ENCODE measurements at places on chromosomes 5 and 9. TPM values are rescaled to one million over a fixed set of nuclear protein-coding genes. Genes with fewer than 3 reads are reported as not detected.

PCDHGB1 gene
- polyA plus RNA-seq: 0.47 TPM

HAUS6 gene
- 5.6 TPM for polyA plus RNA-seq

PDLIM4 gene
- 114 TPM for polyA plus RNA-seq

HEMGN gene
- polyA plus RNA-seq: not detected

GRXCR2 gene
- polyA plus RNA-seq: not detected

KCNMB1 gene
- polyA plus RNA-seq: 82.8 TPM

DNA sequence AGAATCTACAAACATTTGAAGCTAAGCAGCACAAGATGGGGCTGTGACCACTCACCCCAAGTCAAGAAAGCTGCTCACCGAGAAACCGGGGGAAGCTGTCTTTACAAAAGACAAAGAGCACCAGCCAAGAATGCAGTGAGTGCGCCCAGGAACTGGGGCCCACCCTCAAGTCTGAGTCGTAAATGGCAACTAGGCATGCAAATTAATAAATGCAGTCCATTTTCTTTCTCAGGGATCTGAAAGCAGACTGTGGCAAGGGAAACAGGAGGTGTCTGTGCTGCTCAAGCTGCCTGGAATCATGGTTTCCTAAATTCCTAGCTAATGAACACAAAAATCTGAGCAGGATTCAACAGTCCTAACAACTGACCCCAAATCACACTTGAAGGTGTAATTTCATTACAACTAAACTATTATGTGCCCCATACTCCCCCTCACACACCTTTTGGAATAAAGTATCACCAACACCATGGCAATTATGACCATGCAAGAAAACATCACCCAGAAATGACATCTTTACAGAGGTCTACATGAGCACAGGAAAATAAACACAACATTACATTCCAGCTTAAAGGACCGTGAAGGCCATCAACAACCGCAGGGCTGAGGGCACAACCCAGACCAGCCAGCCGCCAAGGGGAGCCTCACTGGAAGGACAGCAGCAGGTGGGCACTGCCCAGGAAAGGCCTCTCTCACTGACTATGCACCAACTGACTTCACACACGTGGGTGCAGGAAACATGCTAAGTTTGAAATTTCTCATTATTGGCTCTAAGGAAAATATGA is 17.6 kb downstream of the NSUN2 start:
- DNase-seq: no peak

DNA sequence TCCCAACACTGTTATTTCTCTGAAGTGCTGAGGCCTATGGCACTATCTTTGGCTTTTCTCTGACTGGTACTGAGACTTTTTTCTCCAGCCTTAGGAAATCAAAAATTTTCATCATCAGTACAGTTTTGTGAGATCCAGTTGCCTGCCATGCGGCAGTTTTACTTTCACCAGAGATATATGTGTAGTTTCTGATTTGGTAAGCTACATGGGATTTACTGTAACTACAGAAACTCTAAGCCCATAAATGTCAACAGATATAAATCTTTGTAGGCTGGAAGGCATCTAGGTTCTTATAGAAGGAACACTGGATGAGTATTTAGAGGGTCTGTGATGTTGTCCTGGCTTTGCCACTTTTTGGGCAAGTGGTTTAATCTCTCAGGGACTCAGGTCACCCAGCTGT is 69.0 kb downstream of the DOCK2 start:
- DNase-seq: no peak

DNA sequence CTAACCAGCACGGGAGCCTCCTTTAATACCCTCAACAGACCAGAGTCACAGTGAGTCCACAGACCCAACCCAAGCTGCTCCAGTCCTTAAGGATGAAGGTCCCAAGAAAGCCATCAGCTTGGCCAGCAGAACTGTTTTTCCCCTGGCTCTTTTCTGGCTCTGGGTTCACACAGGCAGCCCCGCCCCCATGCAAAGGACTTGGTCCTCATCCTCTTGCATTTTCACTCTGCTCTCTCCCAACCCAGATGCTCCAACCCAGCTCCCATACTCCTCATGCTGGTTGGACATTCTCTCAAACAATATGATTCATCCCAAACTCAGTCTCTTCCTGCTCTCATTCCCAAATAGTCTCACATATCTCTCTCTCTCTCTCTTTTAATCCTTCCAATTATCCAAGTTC is 74.2 kb upstream of the SPOCK1 start:
- DNase-seq: no peak

DNA sequence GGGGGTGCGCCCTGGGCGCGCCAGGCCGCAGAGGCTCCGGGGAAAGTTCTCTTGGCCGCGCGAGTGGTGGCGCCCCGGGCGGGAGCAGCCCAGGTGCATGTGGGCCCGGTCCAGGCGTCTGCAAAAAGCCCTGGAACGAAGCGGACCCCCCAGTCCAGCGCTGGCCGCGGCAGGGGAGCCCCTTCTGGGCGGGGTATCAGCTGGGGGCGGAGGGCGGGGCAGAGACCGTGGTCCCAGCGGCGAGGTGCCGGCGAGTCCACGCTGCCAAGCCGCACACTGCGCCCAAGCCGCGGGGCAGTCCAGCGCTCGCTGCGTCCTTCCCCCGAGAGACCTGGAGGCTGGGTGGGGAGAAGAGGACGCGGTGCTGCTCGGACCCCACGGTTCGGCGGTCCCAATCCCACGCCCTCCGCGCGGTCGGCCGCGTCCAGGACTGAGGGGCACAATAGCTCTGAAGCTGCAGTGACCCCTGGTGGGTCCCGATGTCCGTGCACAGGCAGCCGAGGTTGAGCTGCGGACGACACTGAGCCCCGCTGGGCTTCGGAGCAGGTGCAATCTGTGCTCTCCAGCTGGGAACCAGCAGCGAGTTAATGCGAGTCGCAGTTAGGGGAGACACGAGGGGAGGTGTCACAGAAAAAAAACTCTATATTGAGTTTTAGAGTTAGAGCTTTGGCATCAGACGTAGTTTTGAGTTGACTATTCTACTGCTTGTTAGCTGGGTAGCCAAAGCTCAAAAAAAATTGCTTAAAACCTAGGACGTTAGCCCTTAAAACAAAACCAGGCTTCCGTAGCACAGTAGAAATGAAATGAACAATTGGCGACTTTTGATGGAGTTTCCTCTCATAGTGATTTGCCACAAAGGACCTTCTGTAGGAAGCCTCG is 1.1 kb upstream of the EPB41L4A start:
- peak; percentile 67 for DNase-seq

- peak; percentile 33 for DNase-seq
Measured at GRCh38 chr5:73201547-73202513, 28.8 kb downstream of the TMEM174 start.

DNA sequence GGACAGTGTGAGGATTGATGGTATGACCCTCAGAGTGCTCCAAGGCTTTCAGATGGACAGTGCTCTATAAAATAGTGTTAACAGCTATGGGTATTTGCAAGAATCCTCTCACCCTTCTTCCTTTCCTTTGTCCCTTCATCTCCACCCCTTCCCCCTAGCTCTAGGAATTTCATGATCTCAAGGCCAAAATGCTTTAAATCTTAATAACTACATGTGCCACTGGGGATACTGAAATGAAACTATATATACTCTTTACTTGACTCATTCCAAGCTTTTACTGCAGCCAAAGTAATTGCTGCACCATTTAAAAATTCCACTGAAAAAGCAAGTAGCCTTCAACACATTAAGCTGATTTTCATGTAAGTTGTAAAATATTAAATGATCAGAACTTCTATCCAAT is 361.6 kb upstream of the SLC30A5 start:
- DNase-seq: no peak

DNA sequence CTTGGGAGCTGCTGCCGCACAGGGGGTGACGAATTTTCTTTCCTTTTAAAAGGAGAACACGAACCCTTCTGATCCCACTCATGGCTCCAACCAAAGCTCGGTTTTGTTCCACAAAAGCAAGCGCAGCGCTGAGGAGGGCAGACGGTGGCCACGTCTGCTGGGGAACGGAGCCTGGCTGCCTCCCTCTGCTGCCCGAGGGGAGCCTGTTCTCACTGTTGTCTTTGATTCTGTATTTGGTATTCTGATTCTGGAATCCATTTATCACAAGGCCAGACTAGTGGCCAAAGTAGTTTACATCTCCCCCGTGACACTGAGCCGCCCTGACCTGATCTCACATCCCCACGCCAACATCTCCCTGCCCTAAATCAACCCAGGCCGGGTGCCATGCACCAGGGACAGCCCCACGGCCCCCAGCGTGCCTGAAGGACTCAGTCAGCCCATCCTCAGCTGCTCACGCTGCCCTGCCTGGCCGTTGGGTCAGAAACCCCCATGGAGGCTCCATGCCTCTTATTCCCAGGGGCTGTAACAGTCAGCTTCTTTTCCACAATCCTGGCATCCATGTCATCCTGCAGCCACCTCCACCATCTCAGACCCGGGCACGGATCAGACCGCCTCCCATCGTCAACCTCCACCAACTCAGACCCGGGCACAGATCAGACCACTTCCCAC is 6.7 kb upstream of the NSMF start:
- DNase-seq: no peak

- no peak for DNase-seq
Measured at GRCh38 chr9:137087409-137087925, 682 bp downstream of the MAN1B1 start.

GRCh38 chr5:88688984-88689667 is 193.9 kb downstream of the MEF2C start:
- no peak for DNase-seq

GRCh38 chr5:64786372-64786771 is 17.6 kb downstream of the CWC27 start:
- no peak for DNase-seq

GRCh38 chr5:180180846-180181245 is 28.2 kb downstream of the RASGEF1C start:
- no peak for DNase-seq

- no peak for DNase-seq
Measured at GRCh38 chr9:124522121-124523098, 15.2 kb upstream of the NR5A1 start.

GRCh38 chr5:14505310-14506139 is 76.1 kb upstream of the OTULINL start:
- DNase-seq: no peak

GRCh38 chr9:33851301-33851700 is 34.3 kb downstream of the UBE2R2 start:
- no peak for DNase-seq

DNA sequence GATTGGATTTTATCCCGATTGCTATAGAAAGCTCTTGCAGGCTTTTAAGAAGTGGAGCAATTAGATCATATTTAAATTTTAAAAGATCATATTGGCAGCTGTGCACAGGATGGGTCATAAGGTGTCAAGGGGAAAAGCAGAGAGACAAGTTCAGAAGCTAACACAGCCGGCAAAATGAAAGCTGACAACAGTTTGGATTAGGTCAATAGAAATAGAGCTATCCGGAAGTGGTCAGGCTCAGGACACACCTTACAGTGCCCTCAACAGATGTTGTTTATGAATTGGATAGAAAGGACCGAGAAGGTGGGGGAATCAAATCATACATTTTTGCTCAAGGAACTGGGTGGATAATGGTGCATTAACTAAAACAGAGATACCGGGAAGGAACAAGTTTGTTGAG is 46.3 kb upstream of the MARCHF11 start:
- no peak for DNase-seq

Data from urinary bladder (tissue), 4 donors.